ENCODE measurements at places on chromosomes 11 and 22.

DNA sequence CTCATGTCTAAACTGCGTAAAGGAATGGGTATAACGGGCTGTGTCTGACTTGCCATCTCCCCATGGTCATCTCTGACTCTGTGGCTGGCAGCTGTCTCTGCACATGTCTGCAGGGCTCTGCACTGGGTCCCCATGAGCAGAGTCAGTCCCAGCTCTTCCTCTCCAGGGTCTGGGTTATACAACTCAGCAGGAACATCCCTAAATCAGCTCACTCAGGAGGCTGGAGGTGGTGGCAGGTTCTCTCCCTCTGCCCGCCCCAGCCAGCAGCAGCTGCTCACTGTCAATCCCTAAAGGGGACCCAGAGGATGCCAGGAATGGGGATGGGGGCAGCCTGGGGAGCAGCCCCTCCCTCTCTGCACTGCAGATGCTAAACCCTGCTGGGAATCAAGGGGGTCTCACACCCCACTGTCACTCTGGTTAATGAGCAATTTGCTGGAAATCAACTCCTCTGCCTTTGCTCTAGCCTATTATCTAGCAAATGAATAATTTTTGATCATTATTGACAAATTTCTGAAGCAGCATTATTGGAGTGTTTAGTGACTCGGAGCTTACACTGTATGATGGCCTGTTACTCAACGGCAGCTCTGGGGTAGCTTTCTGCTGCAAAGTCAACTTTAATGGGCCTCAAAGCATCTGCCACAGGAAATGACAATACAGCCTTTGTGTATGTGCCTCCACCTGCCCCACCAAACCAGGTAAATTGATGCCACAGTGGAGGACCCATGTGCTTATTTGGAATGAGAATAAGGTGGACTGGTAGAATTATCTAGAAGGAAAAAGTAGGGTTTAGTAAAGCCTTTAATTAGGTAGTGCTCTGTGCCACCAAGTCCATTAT is 55.7 kb upstream of the SHANK2 start:
- no peak for DNase-seq

GRCh38 chr11:43919852-43920597 is 22.4 kb upstream of the C11orf96 start:
- DNase-seq = no peak

GRCh38 chr11:114598461-114598860 is 2.9 kb upstream of the NXPE4 start:
- no peak for DNase-seq

DNA sequence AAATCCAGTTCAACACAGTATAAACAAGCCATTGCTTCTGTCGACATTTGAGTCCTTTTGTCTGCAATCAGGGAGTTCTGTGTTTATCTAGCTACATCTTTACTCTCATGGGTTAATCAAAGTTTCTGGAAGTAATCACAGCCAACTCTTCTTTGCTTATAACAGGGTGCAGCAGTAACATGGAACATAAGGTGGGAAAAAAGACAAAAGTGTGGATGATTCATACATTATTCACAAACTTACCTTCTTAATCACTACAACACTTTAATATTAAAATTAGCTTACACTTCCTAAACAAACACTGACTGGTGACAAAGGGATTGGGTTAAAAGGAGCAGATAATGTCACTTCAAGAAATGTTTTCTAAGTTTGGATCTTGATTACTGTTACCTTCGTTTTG is 44.7 kb downstream of the SNX19 start:
- no peak for DNase-seq

- no peak for DNase-seq
Observed at GRCh38 chr11:443542-444199, 1.9 kb upstream of the ANO9 start.

DNA sequence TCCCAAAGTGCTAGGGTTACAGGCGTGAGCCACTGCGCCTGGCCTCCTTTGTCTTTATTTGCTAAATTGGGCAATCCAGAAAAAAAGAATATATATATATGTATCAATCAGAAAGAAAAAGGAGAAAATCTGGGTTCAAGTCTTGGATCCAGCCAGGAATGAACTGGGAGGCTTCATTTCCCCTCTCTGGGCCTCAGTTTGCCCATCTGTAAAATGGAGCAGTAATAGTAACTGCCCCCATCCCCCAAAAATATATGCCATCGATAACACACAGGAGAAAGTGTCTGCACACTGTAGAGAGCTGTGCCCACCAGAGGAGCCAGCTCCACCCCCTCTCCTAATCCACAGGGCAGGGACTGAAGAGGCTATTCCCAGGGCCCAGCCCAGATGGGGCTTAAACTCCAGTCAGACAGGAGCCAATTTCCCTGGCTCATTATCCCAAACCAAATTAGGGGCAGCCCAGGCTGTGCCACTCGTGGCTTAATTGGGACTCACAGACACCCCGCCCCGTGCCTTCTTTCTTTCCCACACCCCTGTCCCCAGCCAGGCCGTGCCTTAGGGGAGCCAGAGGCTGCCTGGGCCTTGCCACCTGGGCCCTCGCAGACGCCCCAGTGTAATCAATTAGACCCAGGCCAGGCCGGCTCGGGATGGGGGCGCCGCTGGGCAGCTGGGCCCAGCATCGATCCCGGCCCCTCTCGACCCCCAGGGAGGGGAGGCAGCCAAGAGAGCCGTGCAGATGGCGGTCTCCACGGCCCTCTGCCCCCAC is 171.5 kb downstream of the MN1 start:
- DNase-seq = no peak

DNA sequence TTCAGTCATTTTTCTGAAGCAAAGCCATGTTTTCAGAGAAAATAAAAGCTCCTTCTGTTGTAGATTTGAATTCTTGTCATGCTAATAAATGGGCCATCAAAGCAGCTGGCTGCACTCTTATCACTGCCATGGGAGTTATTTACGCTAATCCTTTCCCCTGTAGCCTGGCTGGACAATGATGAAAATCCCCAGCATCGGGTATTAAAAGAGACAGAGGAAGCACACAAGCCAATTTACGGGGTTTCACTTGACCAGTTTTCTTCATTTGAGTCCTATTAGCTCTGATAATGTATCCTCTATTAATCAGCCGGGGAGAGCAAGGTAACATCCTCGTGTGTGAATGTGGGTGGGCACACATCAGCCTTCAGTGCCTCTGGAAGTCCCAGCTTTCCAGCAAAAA is 470.2 kb upstream of the API5 start:
- DNase-seq = no peak

- DNase-seq = no peak
Observed at GRCh38 chr11:134429106-134429505, 17.1 kb upstream of the B3GAT1 start.

DNA sequence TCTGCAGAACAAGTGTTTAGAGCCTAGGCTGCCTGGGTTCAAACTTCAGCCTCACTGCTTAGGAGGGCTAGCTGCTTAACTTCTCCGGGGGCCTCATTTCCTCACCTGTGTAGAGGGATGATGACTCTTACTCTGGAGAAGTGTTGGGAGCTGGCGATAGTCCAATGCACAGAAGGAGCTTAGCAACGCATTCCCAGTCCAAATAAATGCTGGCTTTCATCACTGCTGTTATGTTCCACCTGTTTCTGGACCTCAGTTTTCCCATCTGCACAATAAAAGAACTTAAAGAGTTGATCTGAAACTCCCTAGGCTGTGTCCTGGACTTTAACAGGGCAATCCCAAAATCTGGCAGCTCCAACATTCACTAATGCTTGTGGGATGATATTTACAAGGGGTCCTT is 337.8 kb downstream of the MIAT start:
- no peak for DNase-seq
